ENCODE measurements at places on chromosomes 6 and 20.
A peak's percentile ranks its signal among the peaks of the same experiment; 100 is the strongest.

DNA sequence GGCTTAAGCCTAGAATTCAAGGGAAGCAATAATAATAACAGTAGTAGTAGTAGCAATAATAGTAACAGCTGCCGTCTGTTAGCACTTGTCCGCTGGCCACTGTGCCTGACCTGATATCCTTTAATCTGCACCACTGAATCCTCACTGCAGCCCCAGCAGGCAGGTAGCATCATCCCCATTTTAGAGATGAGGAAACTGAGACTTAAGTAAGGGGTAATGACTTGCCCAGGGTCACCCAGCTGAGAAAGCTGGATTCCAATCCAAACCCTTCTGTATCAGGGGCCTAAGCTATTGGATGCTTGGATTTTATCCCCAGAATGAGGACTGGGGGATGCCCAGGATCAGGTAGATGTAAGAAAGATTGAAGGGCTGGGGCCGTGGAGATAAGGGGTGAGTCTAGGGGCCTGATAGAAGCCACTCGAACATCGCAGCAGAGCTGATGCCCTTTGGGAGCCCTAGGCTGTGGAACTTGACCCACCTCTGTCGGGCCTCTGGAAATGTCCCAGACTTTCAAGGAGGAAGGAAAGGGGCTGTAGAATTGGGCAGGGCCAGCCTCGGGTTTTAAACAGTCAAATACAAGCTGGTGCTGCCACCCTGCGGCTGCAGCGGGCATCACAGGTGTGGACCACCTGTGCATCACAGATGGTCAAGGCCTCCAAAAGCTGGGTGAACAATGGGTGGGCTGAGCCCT lies 102.1 kb upstream of the MYL9 start:
- peak; percentile 54 for DNase-seq

DNA sequence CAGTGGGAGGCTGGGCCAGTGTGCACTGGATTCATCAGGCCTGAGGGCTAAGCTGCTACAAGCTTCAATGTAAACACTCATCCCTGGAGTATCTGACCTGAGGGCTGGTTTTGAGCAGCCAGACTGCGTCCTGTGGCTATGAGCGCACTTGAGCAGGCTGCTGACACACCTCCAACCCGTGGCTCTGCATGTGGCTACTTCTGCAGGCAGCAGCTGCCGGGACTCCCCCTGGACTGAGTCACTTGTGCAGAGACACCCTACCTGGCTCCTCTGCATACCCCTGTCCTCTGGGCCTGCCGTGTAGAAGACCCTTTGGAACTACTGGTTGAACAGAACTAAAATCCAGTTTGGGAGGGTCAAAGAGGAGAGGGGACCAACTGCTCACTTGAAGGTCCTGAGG lies 172.0 kb downstream of the SCP2D1 start:
- DNase-seq: no peak

- DNase-seq: no peak
These were observed 181.7 kb upstream of the ARID1B start for GRCh38 chr6:156595476-156595875.

DNA sequence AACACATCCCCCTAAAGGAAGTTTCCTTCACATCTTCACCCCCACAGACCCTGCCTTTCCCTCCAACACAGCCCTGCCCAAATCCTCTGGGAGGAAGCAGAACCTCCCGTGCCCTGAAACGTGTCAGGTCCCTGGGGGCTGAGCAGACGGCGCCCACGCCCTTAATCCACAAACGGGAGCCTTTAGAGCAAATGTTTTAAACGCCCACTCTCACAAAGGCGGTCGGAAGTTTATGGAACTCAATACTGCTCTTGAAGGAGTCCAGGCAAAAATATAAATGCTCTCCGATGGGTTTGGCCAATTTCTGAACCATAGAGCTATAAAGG lies 237.1 kb upstream of the AFDN start:
- no peak for DNase-seq

DNA sequence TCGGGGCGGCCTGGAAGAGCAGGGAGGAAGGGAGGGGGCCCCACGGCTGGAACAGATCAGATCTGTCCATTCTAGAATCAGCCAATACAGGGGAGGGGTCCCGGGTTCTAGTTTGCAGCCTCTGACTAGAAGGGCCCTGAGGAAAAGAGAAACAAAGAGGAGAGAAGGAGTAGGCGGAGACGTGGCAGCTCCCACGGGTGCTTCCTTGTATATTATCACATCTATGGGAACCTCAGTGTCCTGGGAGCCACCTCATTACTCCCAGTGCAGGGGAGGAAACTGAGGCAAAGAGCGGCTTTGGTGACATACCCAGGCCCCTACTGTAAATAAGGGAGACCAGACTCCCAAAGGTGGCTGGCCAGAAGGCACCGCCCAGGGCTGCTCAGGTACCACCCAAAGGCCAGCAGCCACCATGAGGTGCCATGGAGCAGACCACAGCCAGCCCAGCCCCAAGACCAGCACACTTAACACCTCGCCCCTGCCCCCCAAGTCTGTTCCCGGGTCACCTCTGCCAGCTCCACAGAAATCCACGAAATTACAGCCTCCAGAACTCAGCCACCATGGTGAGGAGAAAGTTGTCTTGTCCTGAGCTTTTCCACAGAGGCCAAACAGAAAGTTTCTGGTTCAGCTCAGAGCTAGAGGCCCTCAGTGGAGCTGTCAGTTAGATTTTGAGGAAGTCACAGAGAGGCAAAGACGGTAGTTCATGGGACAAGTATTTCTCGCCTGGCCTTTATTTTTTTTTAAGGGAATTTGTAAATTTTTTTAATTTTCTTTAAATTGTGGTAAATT lies 2.1 kb downstream of the ZC3H12D start:
- no peak for DNase-seq

GRCh38 chr20:63854069-63854765 lies 7.1 kb upstream of the ABHD16B start:
- DNase-seq: no peak
